ENCODE measurements at places on chromosomes 7 and 10.

DNA sequence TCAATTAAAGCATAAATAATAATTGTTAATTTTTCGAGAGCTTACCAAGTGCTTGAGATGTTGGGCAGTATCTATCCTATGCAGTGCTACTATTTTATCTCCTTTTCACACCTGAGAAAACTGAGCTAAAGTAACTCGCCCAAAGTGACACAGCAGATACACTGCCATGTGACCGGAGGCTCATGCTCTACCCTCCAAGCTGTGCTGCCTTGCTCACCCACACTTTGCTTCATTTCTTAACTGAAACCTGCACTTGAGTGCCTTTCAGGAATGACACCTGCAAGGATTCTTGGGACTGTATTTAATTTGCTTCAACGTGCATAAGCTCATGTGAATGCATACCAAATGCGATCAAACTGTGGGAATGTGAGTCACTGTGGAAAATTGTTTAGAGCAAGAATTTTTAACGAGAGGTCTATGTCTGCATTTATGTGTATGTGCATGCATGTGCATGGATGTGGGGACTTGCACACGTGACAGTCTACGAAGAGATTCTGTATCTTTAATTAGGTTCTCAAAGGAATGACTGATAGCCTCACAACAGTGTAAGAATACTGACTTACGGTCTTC lies 119.2 kb downstream of the ADCYAP1R1 start:
- no peak overlapping the region for H3K4me3 ChIP-seq
- H3K27ac ChIP-seq, result no peak overlapping the region
- H3K36me3 ChIP-seq, result no peaks in the 10 kb centered on the region
- H3K27me3 ChIP-seq, result no peaks in the 10 kb centered on the region
- H3K4me1 ChIP-seq, result no peaks in the 10 kb centered on the region

DNA sequence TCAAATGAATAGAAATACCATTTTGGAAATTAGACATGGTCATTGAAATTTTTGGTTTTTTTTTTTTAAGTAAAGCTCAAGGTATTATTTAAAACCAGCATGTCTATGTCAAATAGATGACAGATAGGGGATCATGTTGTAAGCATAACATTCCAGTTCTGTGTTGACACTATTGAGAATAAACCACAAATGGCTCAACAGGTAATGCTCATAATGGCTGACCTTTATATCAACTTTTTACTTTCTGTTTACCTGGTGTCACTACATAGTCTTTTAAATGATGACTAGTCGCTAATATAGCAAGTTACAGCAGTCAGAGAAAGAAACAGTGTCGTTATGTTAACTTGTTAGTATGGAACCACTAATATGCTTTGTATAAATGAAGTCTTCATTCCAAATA lies 616.0 kb downstream of the GATA3 start:
- H3K4me3 ChIP-seq, result no peak overlapping the region
- no peaks in the 10 kb centered on the region for H3K27me3 ChIP-seq
- no peak for DNase-seq
- H3K4me1 ChIP-seq, result no peaks in the 10 kb centered on the region

DNA sequence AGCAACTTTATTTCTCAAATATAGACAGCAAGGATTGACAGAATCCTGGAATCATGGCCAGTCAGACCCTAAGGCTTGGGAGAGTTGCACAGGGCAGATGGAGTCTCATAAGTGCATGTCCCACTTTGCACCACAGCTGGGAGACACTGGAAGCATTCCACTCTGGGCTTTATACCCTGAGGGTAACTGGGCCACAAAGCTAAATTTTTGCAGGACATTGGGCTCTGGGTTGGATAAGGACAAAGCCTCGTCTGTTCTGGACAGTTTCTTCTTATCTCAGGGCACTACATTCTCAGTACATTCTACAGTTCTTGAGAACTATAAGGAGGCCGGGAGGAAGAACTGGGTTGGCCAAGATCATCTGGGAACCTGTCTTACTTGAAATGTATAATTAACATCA lies 158.3 kb upstream of the IGFBP3 start:
- H3K4me3 ChIP-seq, result no peak overlapping the region
- H3K4me1 ChIP-seq, result no peaks in the 10 kb centered on the region
- no peak overlapping the region for H3K27ac ChIP-seq
- H3K27me3 ChIP-seq, result no peaks in the 10 kb centered on the region

GRCh38 chr7:5589819-5590595 lies 166.4 kb upstream of the TNRC18 start:
- peaks cover 23% of the 10 kb centered on the region for H3K27me3 ChIP-seq
- no peak overlapping the region for H3K4me3 ChIP-seq
- no peak for DNase-seq
- H3K4me1 ChIP-seq, result peaks cover 2% of the 10 kb centered on the region
- H3K36me3 ChIP-seq, result no peaks in the 10 kb centered on the region

DNA sequence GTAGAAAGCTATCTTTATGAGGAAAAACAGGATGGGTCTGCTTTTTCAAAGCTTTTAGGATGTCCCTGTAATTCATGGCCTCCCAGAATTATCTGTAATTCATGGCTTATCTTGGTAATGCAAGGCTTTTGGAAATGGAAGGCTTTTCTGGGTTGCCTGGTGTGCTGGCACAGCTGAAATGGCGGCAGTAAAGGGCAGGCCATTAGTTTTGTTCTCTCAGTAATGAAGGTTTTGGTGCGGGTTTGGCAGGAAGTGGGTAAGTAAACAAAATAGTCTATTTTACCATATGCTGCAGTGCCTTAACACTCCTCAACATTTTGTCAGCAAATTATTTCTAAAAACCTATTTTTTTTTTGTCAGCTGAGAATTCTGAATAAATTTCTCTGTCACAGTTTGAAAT lies 69.3 kb downstream of the LRGUK start:
- DNase-seq, result no peak
- no peaks in the 10 kb centered on the region for H3K4me1 ChIP-seq
- no peak overlapping the region for H3K4me3 ChIP-seq
- H3K27me3 ChIP-seq, result peaks cover 7% of the 10 kb centered on the region

GRCh38 chr10:86375204-86375603 lies 8.6 kb upstream of the GRID1 start:
- no peak for DNase-seq
- H3K4me3 ChIP-seq, result no peak overlapping the region
- peaks cover 42% of the 10 kb centered on the region for H3K27me3 ChIP-seq
- no peak overlapping the region for H3K27ac ChIP-seq
- no peaks in the 10 kb centered on the region for H3K36me3 ChIP-seq
- H3K4me1 ChIP-seq, result peaks cover 2% of the 10 kb centered on the region

- no peak overlapping the region for H3K27ac ChIP-seq
- H3K4me1 ChIP-seq, result peaks cover 3% of the 10 kb centered on the region
- no peaks in the 10 kb centered on the region for H3K27me3 ChIP-seq
- DNase-seq, result no peak
- H3K4me3 ChIP-seq, result no peak overlapping the region
Measured at GRCh38 chr7:149450821-149451220, 10.0 kb downstream of the ZNF777 start.

DNA sequence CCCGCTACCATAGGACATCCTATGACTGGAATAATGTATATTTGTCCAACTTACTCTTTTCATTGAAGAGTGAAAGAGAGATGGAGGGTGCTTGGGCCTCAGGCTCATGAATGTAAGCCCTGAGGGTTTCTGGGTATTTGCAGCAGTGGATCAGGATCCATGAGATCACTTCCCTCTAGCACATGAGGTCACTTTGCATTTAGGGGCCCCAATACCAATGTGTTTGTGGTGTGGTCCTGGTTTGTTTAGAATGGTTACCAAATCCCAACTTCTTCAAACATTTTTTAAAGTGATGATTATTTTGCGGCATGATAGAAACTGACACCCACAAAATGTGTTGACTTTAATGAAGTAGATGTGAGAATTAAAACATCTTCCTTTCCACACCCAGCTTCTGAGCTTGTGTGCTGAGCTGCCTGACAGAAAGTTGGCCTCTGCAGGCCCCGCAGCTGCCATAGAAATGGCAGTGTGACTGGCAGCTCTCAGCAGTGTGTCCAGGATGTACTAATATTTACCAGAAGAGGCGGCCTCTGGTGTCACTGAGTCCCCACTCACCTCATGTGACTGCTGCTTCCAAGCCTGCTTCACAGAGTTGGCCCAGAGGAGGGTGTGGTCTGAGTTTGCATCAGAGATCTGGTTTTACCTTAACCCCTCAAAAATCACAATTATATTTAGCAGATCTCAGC lies 447.6 kb upstream of the NPVF start:
- DNase-seq, result no peak
- H3K36me3 ChIP-seq, result no peaks in the 10 kb centered on the region
- peaks cover 2% of the 10 kb centered on the region for H3K27me3 ChIP-seq
- no peak overlapping the region for H3K27ac ChIP-seq
- no peak overlapping the region for H3K4me3 ChIP-seq
- no peaks in the 10 kb centered on the region for H3K4me1 ChIP-seq

GRCh38 chr7:121186746-121187145 lies 142.1 kb upstream of the WNT16 start:
- no peaks in the 10 kb centered on the region for H3K36me3 ChIP-seq
- peaks cover 9% of the 10 kb centered on the region for H3K27me3 ChIP-seq
- no peak for DNase-seq
- H3K4me3 ChIP-seq, result no peak overlapping the region
- no peaks in the 10 kb centered on the region for H3K4me1 ChIP-seq

DNA sequence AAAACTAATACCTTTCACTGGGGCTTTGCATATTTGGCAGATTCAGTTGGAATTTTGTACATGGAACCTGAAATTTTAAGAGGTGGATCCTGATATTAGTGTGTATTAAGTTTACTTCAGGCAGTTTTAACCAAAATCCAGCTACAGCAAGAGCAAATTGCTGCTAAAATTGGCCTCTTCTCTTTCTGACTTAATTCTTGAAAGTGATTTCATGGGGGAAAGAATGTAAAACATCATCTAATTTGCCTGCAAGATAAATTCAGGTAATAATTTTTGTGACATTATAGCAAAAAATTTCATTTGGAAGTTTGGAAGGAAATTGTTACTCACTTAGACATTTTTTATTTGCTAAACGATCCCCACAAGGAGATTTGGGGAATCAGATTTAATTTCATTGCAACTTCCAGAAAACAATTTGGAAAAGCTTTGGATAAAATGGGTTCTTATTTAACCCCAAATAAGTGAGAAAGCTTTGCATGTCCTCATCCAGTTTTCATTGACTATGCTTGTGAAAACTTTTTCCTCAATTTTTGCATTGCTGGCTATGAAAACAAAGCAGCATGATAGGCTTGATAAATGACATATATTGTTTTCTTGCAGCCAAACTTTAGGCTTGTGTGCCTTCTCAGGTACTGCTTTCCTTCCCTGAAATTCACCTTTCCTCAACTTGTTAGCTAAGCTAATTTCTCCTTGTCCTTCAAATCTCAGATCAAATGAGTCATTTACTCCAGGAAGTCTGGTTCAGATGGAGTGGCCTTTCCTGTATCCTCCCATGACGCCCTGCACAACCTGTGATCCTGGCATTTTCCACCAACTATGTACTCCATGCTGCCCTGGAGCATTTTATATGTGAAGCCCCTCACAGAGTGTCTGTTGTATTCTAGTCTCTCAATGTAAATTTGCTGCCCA lies 27.4 kb upstream of the ZNF438 start:
- H3K27ac ChIP-seq, result no peak overlapping the region
- no peaks in the 10 kb centered on the region for H3K4me1 ChIP-seq
- DNase-seq, result peak; percentile 5
- no peaks in the 10 kb centered on the region for H3K27me3 ChIP-seq
- H3K36me3 ChIP-seq, result no peaks in the 10 kb centered on the region

GRCh38 chr7:133165001-133165400 lies 83.1 kb upstream of the CHCHD3 start:
- H3K27me3 ChIP-seq, result peaks cover 12% of the 10 kb centered on the region
- DNase-seq, result no peak
- no peak overlapping the region for H3K4me3 ChIP-seq
- H3K27ac ChIP-seq, result no peak overlapping the region
- no peaks in the 10 kb centered on the region for H3K4me1 ChIP-seq

- DNase-seq, result no peak
- H3K27me3 ChIP-seq, result no peaks in the 10 kb centered on the region
- H3K4me3 ChIP-seq, result no peak overlapping the region
- H3K36me3 ChIP-seq, result no peaks in the 10 kb centered on the region
Measured at GRCh38 chr7:71707041-71707440, 575.1 kb downstream of the GALNT17 start.

GRCh38 chr7:106034383-106034782 lies 71.3 kb downstream of the CDHR3 start:
- no peak overlapping the region for H3K27ac ChIP-seq
- H3K4me3 ChIP-seq, result no peak overlapping the region
- no peaks in the 10 kb centered on the region for H3K36me3 ChIP-seq
- H3K27me3 ChIP-seq, result peaks cover 18% of the 10 kb centered on the region
- H3K4me1 ChIP-seq, result peaks cover 3% of the 10 kb centered on the region

DNA sequence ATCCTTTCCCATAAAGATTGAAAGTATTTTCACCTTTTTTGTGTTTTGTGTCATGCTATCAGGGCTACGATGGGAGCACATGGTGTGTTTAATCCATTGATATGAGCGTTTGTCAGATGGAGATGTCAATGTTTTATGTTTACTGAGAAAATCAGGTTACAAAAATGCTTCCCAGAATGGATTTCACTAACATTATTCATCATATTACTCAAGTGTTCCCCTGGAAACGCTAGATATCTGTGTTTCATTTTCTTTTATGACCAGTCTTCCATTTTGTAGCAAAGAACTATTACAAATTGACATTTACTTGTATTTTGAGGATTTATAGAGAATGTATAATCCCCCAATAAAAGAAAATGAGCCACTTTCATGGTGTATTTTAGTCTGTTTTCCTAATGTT lies 293.5 kb upstream of the AKR1E2 start:
- DNase-seq, result no peak
- H3K36me3 ChIP-seq, result no peaks in the 10 kb centered on the region
- no peaks in the 10 kb centered on the region for H3K4me1 ChIP-seq
- H3K27ac ChIP-seq, result no peak overlapping the region

- peaks cover 2% of the 10 kb centered on the region for H3K27me3 ChIP-seq
- peaks cover 2% of the 10 kb centered on the region for H3K36me3 ChIP-seq
- no peak overlapping the region for H3K27ac ChIP-seq
- H3K4me3 ChIP-seq, result no peak overlapping the region
Measured at GRCh38 chr10:5860066-5860465, 29.6 kb downstream of the ANKRD16 start.

- peaks cover 36% of the 10 kb centered on the region for H3K4me1 ChIP-seq
- no peaks in the 10 kb centered on the region for H3K27me3 ChIP-seq
- DNase-seq, result no peak
- peaks cover 63% of the 10 kb centered on the region for H3K36me3 ChIP-seq
- peak overlapping the region; percentile 34 for H3K27ac ChIP-seq
Measured at GRCh38 chr10:91977491-91977890, 53.9 kb downstream of the BTAF1 start.

DNA sequence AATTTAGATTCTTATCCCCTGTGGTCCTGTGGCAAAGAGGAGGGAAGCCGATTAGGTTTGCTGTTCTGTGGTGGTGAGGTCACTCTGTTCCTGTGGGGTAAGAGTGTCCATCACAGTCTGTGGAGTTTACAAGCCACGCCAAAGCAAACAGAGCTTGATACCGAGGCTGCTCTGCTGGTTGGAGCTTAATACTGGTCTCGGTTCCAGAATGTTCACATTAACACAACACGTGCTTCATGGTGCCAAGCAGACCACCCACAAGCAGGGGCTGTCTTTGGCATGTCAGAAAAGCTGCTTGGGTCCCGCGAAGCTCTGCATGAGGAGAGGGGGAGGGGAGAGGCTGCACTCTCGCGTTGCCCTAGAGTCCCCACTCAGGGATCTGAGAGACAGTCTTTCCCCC lies 47.5 kb downstream of the DNAJB6 start:
- H3K4me1 ChIP-seq, result peaks cover 16% of the 10 kb centered on the region
- peaks cover 52% of the 10 kb centered on the region for H3K36me3 ChIP-seq
- no peaks in the 10 kb centered on the region for H3K27me3 ChIP-seq
- no peak for DNase-seq
- H3K27ac ChIP-seq, result no peak overlapping the region

GRCh38 chr7:70638158-70639107 lies 493.5 kb upstream of the GALNT17 start:
- no peak overlapping the region for H3K4me3 ChIP-seq
- no peaks in the 10 kb centered on the region for H3K4me1 ChIP-seq
- DNase-seq, result no peak
- no peaks in the 10 kb centered on the region for H3K36me3 ChIP-seq
- H3K27ac ChIP-seq, result no peak overlapping the region
